ENCODE measurements at places on chromosomes 7 and 10.
A peak's percentile ranks its signal among the peaks of the same experiment; 100 is the strongest.

GRCh38 chr7:140229101-140229525 is 52.3 kb upstream of the KDM7A start:
- no peak for DNase-seq

GRCh38 chr7:117715784-117716445 is 157.3 kb downstream of the CTTNBP2 start:
- peak; percentile 37 for DNase-seq

- no peak for DNase-seq
These were observed 34.8 kb downstream of the SEMA3E start for GRCh38 chr7:83614112-83614511.

DNA sequence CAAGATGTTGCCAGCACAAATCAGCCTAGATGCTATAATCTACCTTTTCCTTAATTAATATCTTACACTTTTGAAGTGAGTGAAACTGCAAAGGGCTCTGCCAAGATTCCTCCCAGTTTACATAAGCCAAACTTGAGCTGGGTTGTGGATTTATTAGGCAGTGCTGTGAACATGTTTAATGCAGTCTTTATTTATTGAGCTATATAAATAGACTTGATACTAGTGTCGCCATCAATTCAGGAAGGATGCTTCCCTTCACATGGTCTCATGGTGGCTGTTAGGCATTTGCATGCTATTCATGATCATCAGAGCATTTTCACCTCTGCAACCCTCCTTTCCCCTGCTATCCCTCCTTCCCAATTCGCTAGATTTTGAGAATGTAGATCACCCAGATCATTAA is 40.2 kb downstream of the PLEKHS1 start:
- DNase-seq, result no peak

- DNase-seq, result no peak
These were observed 115.9 kb downstream of the CHCHD3 start for GRCh38 chr7:132965951-132966350.

GRCh38 chr10:49360271-49361177 is 35.4 kb downstream of the DRGX start:
- DNase-seq, result no peak

DNA sequence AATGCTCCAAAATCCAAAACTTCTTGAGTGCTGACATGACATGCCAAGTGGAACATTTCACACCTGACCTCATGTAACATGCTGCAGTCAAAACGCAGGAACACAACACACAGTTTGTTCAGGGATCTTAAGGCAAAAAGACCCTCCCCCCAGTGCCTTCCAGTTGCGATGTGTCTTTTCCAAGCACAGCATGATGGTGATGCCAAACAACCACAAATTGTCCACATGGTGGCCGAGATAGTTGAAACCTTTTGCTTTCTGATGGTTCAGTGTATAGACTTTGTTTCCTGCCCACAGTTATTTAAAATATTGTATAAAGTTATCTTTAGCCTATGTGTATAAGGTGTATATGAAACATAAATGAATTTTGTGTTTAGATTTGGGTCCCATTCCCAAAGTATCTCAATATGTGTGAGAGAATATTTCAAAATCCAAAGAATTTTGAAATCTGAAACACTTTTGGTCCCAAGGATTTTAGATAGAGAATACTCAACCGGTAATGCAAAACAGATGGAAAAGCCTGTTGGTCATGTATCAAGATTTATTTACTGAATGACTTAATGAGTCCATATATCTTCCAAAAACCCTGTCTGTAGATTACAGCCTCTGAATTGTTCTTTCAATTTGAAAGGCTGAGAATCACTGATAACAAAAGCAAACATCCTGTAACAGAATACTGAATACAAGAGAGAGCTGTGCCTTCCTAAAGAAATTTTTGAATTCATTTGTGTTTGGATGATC is 93.4 kb upstream of the OIT3 start:
- DNase-seq, result no peak

DNA sequence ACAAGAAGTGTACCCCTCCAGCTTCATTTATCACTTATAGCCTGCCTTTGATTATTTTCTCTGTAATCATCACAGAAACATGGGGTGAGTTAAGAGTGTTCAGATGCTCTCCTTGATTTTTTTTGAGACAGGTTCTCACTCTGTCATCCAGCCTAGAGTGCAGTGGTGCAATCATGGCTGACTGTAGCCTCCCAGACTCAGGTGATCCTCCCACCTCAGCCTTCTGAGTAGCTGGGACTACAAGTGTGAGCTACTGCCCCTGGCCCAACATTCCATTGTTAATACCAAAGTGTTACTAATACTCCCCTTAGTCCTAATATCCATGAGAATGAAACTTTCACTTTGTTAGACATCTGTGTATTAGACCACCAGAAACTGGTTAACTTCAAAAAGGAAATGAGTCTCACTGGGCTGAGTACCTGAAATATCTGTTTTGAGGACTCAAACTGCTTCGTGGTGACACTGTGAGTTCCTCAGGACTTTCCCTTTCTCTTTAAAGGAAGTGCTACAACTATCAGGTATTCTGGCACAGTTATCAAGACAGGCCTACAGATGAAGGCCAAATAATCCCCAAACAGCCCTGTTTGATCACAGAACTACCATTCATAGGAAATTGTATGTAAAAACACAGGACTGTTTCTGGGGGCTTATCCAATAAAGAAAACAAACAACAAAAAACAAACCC is 20.5 kb upstream of the CFAP70 start:
- no peak for DNase-seq

GRCh38 chr7:93178213-93178612 is 30.0 kb upstream of the SAMD9L start:
- no peak for DNase-seq

GRCh38 chr7:105512415-105512814 is 9.7 kb downstream of the PUS7 start:
- DNase-seq, result no peak

GRCh38 chr7:46291050-46291438 is 370.0 kb upstream of the IGFBP3 start:
- DNase-seq, result peak; percentile 96

DNA sequence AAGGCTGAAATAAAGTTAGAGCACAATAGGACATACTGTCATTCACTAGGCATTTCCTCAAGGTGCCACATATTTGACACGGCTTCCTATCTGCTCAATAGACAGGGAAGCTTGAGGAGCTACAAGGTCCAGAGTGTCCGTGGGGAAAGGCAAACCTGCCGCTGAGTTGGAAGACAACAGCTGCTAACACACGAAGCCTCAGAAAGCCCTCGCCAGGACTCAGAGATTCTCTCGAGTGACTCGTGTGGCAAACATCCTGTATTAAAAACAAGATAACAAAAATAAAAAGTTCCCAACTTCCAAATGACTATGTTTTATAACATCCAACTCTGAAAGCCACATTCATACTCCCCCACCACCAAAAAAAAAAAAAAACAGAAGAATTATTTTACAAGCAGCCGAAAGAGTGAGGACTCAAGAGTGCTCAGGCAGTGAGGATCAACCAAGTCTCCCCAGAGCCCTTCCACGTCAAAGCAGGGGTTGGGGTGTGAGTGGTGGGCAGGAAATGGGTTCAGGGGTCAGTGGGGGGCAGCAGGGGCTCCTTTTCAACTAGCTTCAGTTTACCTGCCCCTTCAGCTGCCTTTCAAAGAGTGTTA is 67.6 kb downstream of the STK17A start:
- DNase-seq, result no peak

DNA sequence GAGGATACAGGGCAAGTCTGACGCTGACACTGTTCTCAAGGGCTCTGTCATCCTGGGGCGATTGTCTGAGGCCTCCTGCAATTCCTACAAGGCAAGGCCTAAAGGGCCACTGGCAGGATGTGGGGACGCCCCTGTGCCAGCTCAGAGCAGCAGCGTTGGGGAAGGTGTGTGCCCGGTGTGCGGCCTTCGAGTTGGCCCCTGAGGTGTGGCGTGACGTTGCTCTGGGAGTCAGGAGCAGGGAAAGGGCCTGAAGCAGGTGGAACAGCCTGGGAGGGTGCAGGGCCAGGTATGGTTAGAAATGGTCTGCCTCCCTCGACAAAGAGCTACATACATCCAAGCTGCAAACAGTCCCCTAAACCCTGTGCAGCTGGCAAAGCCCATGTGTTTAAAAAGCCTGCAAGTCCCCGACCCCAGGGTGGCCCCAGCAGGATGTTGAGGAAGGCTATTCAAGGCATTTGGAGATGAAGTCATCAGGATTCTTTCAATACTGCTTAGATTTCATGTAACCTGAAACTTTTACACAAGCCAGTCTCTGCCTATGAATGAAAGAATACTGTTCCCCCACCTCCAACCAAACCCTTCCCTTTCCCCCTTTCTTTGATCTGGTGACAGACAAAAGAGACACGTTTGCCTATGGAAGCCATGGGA is 142.5 kb upstream of the TNS3 start:
- peak; percentile 10 for DNase-seq

DNA sequence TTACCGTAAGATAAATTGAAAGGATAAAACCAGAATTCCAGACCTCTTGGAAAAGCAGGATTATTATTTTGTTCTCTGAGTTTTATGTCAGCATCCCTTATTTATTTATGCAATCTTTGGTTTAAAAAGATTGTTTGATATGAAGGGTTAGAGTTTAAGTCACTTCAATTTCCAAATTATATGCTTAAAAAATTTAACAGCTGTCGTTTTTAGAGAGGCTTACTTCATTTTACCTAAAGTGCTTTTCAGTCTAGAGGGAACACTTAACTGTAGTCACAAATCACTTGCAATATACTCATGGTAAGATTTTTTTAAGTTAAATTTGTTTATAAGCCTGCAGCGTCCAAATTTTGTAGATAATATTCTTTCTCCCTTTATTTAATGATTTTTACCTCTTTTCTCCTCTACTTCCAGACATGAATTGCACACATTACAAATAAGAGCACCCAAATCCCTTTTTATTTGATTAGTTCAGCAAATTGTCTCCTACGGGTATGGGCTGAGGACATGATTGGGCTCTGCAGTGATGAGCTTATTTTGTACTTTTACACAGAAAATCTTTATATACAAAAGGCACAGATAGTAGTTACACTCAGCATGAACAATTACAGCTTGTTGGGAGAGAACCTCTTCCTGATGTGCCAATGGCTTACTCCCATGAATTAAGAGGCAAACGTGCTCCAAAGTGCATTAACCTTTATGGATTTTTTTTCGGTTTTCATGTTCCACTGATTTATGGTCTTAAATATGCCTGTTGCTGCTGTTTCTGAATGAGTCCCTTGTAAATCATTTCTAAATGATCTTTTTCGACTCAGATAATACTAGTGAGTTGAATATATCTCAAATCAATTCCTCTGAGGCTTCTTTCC is 319.3 kb upstream of the LRGUK start:
- no peak for DNase-seq

DNA sequence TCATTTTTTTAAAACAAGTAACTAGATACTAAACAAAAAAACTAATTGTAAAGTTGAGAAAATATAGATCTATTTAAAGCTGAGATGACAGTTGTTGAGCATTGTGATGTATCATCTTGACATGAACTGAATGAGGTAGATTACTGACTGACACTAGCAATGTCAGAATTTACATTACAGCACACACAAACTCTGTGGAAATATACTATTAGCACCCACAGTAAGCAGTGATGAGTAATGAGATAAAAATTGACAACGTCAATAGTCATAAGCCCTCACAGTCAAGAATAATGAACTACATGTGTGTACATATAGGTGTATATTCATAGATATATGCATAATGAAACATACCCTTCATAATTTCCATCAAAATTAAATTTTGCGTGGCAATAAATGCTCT is 368.4 kb downstream of the TFEC start:
- DNase-seq, result no peak

GRCh38 chr7:69654849-69655707 is 56.8 kb downstream of the AUTS2 start:
- no peak for DNase-seq

DNA sequence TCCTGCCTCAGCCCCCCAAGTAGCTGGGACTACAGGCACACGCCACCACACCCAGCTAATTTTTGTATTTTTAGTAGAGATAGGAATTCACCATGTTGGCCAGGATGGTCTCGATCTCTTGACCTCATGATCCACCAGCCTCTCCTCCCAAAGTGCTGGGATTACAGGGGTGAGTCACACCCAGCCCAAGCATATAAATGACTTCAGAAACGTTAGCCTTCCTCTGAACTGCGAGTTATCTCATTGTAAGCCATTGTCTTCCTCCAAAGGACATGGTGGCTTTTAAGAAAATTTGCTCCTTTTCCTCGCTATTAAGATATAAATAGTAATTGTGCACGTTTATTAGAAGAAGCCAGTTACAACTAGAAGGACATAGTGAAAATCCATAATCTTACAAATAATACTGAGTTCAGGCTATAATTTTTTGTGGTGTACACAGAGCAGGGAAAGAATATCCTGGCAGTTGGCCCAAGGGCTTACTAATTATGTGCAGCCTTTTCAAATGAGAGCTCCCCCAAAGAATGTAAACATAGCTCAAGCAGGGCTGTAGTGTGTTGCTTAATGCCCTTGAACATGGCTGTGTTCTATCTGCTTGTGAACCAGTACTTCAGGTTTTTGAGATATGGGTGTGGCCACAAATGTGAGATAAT is 495.8 kb downstream of the PARD3 start:
- DNase-seq, result peak; percentile 88

DNA sequence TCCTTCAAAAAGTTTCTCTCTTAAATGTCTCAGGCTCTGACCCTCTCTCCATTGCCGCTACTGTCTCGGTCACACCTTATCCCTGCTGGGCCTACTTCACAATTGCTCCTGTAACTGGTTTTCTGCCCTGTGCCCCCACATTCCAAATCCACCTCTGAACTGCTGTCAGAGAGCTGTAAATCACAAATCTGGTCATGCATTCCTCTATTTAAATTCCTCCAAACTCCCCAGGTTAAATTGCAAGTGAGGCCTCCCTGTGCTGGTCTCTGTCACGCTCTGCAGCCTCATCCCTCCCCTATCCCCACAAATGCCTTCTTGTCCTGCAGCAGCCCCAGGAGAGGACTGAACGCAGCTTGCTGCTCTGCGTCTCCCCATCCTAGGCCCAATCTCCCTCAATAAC is 40.4 kb upstream of the CDCA7L start:
- DNase-seq, result no peak

GRCh38 chr10:6176691-6177231 is 26.0 kb upstream of the PFKFB3 start:
- DNase-seq, result peak; percentile 68

- DNase-seq, result no peak
These were observed 82.9 kb downstream of the GALNT11 start for GRCh38 chr7:152108359-152108758.

- DNase-seq, result no peak
These were observed 1.8 kb downstream of the LFNG start for GRCh38 chr7:2521341-2521745.

- DNase-seq, result no peak
These were observed 40.5 kb upstream of the DPYSL4 start for GRCh38 chr10:132146271-132146671.

- DNase-seq, result no peak
These were observed 5.4 kb downstream of the LRWD1 start for GRCh38 chr7:102469972-102470825.

GRCh38 chr10:51928162-51928561 is 228.8 kb upstream of the CSTF2T start:
- DNase-seq, result no peak

- no peak for DNase-seq
These were observed 324.2 kb upstream of the COBL start for GRCh38 chr7:51640841-51641240.
